ENCODE measurements at places on chromosomes 7 and 10.

GRCh38 chr7:125878988-125879387 lies 949.4 kb upstream of the POT1 start:
- H3K4me3 ChIP-seq, result no peak overlapping the region
- H3K27me3 ChIP-seq, result no peaks in the 10 kb centered on the region
- H3K36me3 ChIP-seq, result no peaks in the 10 kb centered on the region
- DNase-seq, result no peak
- no peaks in the 10 kb centered on the region for H3K4me1 ChIP-seq

- H3K4me1 ChIP-seq, result peaks cover 3% of the 10 kb centered on the region
- no peak overlapping the region for H3K4me3 ChIP-seq
- no peaks in the 10 kb centered on the region for H3K27me3 ChIP-seq
- H3K36me3 ChIP-seq, result no peaks in the 10 kb centered on the region
- H3K27ac ChIP-seq, result no peak overlapping the region
- DNase-seq, result no peak
Observed at GRCh38 chr7:50339990-50340500, 35.5 kb downstream of the IKZF1 start.

- peaks cover 3% of the 10 kb centered on the region for H3K4me1 ChIP-seq
- no peaks in the 10 kb centered on the region for H3K27me3 ChIP-seq
- DNase-seq, result no peak
- H3K4me3 ChIP-seq, result no peak overlapping the region
- no peaks in the 10 kb centered on the region for H3K36me3 ChIP-seq
Observed at GRCh38 chr10:128897401-128898129, 569.5 kb upstream of the MGMT start.

DNA sequence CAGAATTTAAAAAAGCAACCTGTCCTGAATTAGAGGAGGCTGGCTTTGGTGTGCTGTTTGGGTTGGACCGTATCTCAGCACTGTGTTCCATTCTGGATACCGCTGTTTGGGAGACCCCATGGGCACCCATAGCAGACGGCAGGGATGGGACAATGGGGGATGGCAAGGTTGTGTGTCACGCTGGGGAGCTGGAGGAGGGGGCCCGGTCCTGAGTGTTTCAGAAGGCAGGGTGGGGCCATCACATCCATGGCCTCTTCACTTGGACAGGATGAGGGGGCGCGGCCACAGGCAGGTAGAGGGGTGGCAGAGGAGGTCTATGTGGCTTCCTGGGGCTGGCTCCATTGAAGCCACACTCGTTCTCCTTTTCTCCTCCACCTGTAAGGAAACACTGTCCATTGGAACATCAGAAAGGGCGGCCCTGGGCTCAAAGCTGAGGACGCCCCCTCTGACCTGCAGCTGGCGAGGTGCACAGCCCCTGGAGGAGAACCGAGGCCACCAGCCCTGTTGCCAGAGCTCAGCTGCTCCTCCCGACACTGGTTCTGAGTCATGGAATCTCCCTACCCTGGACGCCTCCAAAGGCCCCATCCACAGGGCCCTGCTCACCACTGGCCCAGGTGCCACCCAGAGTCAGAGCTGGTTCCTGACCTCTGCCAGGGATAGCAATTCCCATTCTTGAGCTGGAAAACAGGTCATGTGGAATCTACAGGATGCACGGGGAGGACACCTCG lies 587.3 kb downstream of the DNAJB6 start:
- H3K27me3 ChIP-seq, result no peaks in the 10 kb centered on the region
- DNase-seq, result peak; percentile 26
- H3K4me3 ChIP-seq, result no peak overlapping the region
- H3K36me3 ChIP-seq, result no peaks in the 10 kb centered on the region

DNA sequence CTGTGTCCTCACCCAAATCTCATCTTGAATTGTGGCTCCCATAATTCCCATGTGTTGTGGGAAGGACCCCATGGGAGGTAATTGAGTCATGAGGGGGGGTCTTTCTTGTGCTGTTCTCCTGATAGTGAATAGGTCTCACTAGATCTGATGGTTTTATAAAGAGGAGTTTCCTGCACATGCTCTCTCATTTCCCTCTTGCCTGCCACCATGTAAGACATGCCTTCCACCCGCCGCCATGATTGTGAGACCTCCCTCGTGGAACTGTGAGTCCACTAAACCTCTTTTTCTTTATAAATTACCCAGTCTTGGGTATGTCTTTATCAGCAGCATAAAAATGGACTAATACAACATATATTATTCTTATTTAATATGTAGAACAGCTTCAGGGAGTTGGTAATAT lies 29.0 kb upstream of the MTPN start:
- no peak overlapping the region for H3K27ac ChIP-seq
- H3K4me3 ChIP-seq, result no peak overlapping the region
- DNase-seq, result no peak
- H3K4me1 ChIP-seq, result no peaks in the 10 kb centered on the region

DNA sequence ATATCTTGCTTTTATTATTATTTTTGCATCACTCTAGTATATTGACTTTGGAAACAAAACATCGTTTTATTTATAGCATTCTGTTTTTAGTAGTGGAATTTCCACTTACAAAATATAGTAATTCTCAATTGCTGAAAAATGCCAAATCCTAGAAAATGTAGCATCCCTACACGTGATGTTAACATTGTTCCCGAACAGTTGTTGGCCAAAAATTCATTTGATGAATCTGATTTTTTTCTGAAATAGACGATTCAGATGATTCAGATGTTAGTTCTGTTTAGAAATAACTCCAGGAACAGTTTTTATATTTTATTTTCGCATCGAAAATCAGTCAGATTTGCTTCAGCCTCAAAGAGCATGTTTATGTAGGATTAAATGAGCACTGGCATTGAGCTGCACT lies 122.4 kb downstream of the GFRA1 start:
- H3K27me3 ChIP-seq, result no peaks in the 10 kb centered on the region
- H3K36me3 ChIP-seq, result no peaks in the 10 kb centered on the region
- no peak overlapping the region for H3K27ac ChIP-seq

DNA sequence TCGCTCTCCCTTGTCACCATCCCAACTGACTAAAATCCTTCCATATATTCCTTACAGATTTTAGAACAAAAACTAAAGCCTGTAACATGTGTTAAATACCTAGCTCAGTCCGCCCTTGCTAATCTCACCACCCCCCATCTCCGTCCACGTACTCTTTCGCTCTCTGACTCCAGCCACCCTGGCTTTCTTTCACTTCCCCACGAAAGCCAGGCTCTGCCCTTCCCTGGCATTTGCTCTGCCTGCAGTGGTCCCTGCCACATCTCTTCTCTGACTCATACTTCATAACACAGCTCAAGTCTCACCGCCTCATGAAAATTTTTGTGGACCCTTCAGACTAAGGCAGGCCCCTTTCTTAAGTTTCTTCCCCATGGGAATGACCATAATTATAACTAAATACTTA lies 11.7 kb upstream of the GPAM start:
- H3K27me3 ChIP-seq, result no peaks in the 10 kb centered on the region
- H3K4me3 ChIP-seq, result no peak overlapping the region
- H3K4me1 ChIP-seq, result no peaks in the 10 kb centered on the region
- no peak overlapping the region for H3K27ac ChIP-seq

GRCh38 chr10:77869626-77870420 lies 56.7 kb downstream of the DLG5 start:
- H3K36me3 ChIP-seq, result no peaks in the 10 kb centered on the region
- H3K4me3 ChIP-seq, result no peak overlapping the region
- DNase-seq, result no peak
- no peak overlapping the region for H3K27ac ChIP-seq
- no peaks in the 10 kb centered on the region for H3K27me3 ChIP-seq

DNA sequence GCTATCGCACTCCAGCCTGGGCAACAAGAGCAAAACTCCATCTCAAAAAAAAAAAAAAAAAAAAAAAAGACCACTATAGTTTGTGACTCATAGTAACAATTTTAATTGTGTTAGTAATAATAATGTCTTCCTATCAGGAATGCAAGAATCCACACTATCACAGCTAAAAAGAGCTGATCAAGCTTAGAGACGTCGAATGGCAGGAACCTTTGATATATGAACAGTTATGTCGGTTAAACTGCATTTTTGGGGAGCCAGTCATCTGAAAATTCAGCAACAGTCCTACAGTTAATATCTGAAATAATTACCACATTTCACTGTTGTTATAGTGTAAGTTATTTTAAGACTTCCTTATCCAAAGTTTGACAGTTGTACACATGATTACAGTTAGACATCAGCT lies 8.8 kb downstream of the PHYH start:
- no peak overlapping the region for H3K27ac ChIP-seq
- H3K36me3 ChIP-seq, result peaks cover 9% of the 10 kb centered on the region
- no peaks in the 10 kb centered on the region for H3K4me1 ChIP-seq
- H3K4me3 ChIP-seq, result no peak overlapping the region
- no peaks in the 10 kb centered on the region for H3K27me3 ChIP-seq

DNA sequence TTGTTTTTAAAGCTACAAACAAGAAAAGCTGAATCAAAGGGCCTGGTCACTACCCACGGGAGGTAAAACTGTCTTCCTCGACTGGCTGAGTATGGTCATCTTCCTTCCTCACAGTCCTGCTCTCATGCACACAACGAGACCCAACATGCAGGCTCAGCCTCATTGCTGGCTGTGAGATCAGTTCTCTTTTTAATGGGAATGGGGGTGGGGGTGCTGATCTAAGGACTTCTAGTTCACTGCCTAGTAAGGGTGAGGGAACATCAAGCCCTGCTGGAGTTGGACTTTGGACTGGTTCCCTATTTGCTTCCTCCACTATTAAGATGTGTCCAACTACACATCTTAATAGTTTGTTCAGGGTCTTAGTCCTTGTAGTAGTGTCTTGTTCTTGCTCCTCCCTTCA lies 48.2 kb downstream of the ABCB4 start:
- no peak for DNase-seq
- H3K27ac ChIP-seq, result no peak overlapping the region
- no peaks in the 10 kb centered on the region for H3K27me3 ChIP-seq

- no peak overlapping the region for H3K27ac ChIP-seq
- peaks cover 44% of the 10 kb centered on the region for H3K36me3 ChIP-seq
- no peaks in the 10 kb centered on the region for H3K4me1 ChIP-seq
- DNase-seq, result no peak
Observed at GRCh38 chr7:157204134-157204533, 65.4 kb downstream of the UBE3C start.

GRCh38 chr10:62237966-62238365 lies 30.7 kb downstream of the RTKN2 start:
- H3K27me3 ChIP-seq, result no peaks in the 10 kb centered on the region
- H3K27ac ChIP-seq, result no peak overlapping the region
- no peaks in the 10 kb centered on the region for H3K36me3 ChIP-seq
- no peak overlapping the region for H3K4me3 ChIP-seq
- no peaks in the 10 kb centered on the region for H3K4me1 ChIP-seq

GRCh38 chr7:128790315-128791041 lies 1.3 kb upstream of the CCDC136 start:
- peaks cover 8% of the 10 kb centered on the region for H3K4me1 ChIP-seq
- no peak for DNase-seq
- H3K27ac ChIP-seq, result no peak overlapping the region
- H3K4me3 ChIP-seq, result peak overlapping the region; percentile 100
- no peaks in the 10 kb centered on the region for H3K27me3 ChIP-seq

DNA sequence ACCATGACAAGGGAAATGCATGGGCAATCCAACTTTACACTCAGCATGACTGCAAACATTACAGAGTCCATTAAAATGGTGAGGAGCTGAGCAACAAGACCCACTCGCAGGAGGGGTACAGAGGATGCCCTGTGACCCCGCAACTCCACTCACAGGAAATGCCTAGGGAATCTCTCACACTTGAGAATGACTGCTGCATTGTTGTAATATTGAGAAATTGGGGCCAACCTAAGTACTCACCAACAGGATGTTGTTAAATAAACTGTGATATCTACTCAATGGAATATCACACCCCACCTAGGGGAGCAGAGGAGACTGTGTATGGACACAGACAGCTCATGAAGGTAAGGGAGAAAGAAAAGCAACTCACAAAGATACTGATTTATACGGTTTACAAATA lies 53.4 kb upstream of the CAMK2B start:
- H3K27ac ChIP-seq, result no peak overlapping the region
- H3K36me3 ChIP-seq, result no peaks in the 10 kb centered on the region
- H3K4me1 ChIP-seq, result no peaks in the 10 kb centered on the region
- no peak for DNase-seq
- H3K4me3 ChIP-seq, result no peak overlapping the region

GRCh38 chr10:101112799-101113594 lies 18.1 kb upstream of the TLX1 start:
- no peak for DNase-seq
- no peaks in the 10 kb centered on the region for H3K36me3 ChIP-seq
- no peak overlapping the region for H3K4me3 ChIP-seq
- peaks cover 5% of the 10 kb centered on the region for H3K27me3 ChIP-seq
- H3K27ac ChIP-seq, result no peak overlapping the region

DNA sequence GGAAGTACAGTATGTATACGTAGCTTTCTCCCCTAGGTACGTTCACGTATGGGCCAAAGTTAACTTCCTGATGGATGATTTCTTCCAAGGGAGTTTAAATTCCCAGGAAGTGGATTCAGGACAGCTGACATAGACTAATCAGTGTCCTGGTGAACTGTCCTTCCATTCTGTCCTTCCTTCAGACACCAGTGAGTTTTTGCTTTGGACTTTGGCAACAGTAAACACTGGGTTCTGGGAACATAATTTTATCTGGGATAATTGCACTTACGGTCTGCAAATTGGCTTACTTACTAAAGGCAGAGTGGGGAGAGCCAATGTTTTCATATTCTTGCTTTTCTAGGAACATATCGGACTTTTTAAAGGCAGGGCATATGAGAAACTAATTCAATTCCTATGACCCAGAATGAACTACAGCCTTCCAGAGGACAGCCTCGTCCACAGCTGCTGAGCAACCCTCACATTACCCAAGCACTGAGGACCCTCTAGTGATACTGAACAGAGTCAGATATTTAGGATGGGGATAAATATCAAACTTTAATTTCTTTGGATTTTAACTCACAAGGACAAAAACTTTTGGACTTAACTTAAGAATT lies 97.9 kb downstream of the RAB18 start:
- H3K4me1 ChIP-seq, result no peaks in the 10 kb centered on the region
- H3K36me3 ChIP-seq, result no peaks in the 10 kb centered on the region
- no peak overlapping the region for H3K27ac ChIP-seq
- DNase-seq, result no peak

- H3K4me1 ChIP-seq, result no peaks in the 10 kb centered on the region
- no peaks in the 10 kb centered on the region for H3K36me3 ChIP-seq
- H3K27me3 ChIP-seq, result no peaks in the 10 kb centered on the region
- DNase-seq, result no peak
Observed at GRCh38 chr10:3699916-3700315, 85.1 kb downstream of the KLF6 start.

GRCh38 chr10:335151-335800 lies 200.0 kb downstream of the ZMYND11 start:
- no peak overlapping the region for H3K27ac ChIP-seq
- H3K27me3 ChIP-seq, result no peaks in the 10 kb centered on the region
- H3K4me1 ChIP-seq, result no peaks in the 10 kb centered on the region
- peaks cover 4% of the 10 kb centered on the region for H3K36me3 ChIP-seq
- H3K4me3 ChIP-seq, result no peak overlapping the region

- H3K27ac ChIP-seq, result no peak overlapping the region
- H3K4me1 ChIP-seq, result no peaks in the 10 kb centered on the region
- H3K4me3 ChIP-seq, result no peak overlapping the region
- H3K27me3 ChIP-seq, result no peaks in the 10 kb centered on the region
- no peak for DNase-seq
Observed at GRCh38 chr10:11625019-11625735, 13.7 kb upstream of the USP6NL start.

DNA sequence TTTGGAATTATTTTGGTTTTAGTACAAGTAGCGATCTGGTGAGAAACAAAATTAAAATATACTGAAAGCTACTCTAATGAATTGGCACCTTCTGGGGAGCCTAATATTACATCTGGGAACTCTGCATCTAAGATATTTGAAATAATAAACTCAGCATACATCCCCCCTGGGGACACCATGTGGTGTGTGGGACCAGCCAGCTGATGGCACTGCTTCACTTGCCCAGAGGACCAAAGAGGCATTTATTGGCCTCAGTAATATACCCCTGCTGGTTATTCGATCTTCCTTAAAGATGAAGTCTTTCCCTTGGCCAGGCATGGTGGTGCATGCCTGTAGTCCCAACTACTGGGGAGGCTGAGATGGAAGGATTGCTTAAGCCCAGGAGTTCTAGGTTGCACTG lies 195.1 kb upstream of the AUTS2 start:
- H3K27me3 ChIP-seq, result no peaks in the 10 kb centered on the region
- H3K27ac ChIP-seq, result no peak overlapping the region
- H3K4me1 ChIP-seq, result peaks cover 5% of the 10 kb centered on the region

All from H1 (cell line).